ENCODE measurements at places on chromosomes 1 and 21. TPM values are rescaled to one million over a fixed set of nuclear protein-coding genes. Genes with fewer than 3 reads are reported as not detected.

MROH9 gene
- total RNA-seq: not detected

FALEC gene
- not detected for total RNA-seq

MAGI3 gene
- 5.8 TPM for total RNA-seq

HENMT1 gene
- 3.0 TPM for total RNA-seq

ADARB1 gene
- 29.8 TPM for total RNA-seq

KRTAP21-2 gene
- total RNA-seq: not detected

SHISAL2A gene
- total RNA-seq: not detected

DNASE2B gene
- not detected for total RNA-seq

ACOT11 gene
- 0.93 TPM for total RNA-seq

Measured in glomerular endothelial cell (primary cell).